Epithelial cell of prostate (primary cell): ENCODE measurements at places on chromosomes 7 and 10.

GRCh38 chr7:157279741-157280215, 57.0 kb upstream of the DNAJB6 start:
- no peak for DNase-seq

GRCh38 chr10:133050371-133050770, 37.4 kb upstream of the ADGRA1 start:
- no peak for DNase-seq

DNA sequence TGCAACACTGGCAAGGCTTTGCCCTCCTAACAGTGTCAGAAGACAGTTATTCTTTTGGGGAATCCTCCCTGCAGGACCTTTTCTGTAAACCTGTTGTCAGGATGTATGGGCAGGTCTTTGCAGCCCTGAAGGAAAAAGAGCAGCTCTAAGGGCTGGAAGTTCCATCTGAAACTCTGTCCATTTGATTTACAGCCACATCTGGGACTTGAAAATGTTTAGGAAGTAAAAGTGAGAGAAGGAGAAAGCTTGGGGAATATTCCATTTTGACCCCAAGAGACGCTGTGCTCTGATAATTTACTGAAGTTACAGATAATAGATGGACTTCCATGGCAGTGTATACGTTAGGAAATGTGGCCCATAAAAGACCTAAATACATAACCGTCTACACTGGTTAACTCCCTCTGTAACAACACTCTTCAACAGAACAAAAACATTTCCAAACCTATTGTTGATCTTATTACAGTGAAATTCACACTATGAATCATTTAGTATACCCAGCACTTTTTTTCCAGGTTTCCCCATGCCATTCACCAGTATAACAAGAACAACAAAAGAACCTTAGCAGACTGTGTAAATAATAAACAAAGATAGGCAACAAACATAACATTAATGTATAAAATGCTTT, 89.1 kb downstream of the KIAA1549 start:
- no peak for DNase-seq

DNA sequence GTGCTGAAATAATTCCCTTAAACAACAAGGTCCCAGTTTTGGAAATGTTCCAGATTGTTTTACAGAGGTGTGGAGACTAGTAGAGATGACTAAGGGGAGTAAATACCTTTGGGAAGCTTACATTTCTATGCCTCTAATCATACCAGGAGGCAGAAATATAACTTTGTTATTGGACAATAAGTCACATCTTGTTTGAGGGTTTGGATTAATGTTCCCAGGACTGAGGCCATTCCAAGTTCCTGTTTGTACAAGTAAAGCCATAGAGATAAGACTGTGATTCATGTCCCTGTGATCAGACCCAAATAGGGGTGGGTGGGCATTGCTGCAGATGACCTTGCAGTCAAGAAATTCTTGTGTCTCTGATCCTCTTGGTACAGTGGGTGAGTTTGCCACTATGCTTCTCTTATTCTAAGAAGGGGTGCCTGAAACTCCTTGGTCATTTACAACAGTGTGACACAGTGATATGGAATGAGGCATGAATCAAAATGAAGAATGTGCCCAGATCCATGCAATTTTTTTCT, 508.3 kb downstream of the SORCS3 start:
- DNase-seq, result peak; percentile 26

DNA sequence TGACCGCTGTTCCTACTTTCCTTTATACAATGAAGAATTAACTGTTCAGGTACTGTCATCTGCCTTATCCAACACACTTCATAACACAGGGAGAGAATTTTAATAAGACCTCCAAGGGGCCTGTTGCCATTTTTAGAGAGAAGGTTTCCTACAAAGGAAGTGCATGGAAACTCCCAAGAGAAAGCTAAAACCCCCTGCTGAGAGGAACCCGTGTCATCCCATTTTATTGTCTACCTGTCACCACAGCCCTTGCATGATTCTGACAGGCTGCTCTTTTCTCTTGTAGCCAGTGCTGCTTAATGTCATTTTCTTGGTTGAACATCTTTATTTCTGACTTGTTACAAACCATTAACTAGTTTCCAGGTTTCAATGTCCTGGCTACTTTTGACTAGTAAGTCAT, 98.4 kb downstream of the SNX10 start:
- DNase-seq, result no peak

GRCh38 chr7:381211-382042, 91.5 kb downstream of the FOXL3 start:
- no peak for DNase-seq

DNA sequence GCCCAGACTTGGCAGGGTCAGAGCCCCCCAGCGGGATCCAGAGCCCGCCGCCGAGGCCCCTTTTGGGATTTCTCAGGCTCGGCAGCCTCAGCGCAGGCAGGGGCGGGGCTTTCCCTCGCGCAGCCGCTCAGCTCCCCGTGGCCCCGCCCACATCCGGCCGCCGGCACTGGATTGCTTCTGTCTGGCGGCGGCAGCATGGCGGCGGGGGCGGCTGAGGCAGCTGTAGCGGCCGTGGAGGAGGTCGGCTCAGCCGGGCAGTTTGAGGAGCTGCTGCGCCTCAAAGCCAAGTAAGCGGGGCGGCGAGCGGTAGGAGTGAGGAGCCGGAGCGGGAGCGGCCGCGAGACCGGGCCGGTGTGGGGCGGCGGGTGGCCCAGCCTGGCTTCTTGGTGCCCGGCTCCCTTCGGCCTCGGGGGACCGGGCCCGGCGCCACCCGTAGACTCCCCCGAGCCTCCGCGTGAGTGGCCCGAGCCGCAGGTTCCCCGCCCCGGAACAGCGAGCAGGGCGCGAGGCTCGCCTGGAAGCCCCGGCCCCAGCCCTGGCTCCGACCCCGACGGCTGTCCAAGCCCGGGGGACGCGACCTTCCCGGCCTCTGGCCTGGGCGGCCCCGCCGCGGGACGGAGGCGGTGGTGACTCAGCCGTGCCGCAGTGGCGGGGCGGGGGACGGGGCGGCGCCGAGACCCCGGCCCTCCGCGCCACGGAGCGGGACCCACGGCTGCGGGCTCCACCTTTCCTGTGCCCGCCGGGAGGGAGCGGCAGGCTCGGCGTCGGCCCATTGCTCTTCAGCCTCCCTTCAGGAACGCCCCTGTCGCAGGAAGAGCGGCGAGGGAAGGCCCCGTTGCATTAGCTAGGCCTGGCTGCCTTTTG, at the start of gene GLRX3:
GLRX3 (plus strand) TSS at position 166 of the 864 bp plus-strand sequence; CDS start at position 196, 30 bp downstream.
- peak; percentile 24 for DNase-seq

DNA sequence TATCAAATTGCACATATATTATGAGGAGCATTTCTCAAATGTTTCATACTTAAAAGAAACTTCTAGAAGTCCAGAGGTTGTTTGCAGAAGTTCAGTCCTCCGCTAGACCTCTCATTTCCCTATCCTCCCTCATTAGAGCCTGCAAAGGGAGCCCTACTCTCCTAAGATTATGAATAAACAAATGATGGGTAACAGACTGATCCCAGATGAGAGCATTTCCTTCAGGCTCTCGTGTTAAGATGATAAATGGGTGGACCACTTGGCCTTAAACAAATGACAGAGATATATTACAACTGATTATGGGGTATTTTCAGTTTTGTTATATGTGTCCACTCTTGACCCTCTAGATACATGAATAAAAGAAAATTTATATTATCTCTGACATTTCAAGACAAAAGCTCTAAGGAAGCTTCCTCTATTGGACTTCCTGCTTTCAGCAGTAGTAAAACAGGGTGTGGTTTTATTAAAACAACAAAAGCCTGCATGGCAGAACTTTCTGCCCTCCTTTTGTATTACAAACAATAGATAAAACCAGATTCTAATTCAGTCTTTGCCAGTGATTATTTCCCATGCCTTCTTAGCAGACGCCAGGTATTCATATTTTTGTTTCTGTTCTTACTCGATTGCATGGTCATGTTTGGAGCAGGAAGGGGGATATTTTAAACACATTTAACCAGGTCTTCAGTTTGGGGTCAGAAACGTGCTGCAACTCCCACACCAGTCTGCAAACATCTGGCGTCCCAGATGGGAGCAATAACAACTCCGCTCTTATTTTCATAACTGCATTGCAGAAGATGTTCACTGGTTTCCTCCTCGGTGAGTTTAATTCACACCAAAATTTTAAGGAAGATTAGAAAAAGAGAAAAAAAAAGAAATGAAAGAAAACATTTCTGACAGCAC, 52.4 kb upstream of the FAM204A start:
- no peak for DNase-seq

DNA sequence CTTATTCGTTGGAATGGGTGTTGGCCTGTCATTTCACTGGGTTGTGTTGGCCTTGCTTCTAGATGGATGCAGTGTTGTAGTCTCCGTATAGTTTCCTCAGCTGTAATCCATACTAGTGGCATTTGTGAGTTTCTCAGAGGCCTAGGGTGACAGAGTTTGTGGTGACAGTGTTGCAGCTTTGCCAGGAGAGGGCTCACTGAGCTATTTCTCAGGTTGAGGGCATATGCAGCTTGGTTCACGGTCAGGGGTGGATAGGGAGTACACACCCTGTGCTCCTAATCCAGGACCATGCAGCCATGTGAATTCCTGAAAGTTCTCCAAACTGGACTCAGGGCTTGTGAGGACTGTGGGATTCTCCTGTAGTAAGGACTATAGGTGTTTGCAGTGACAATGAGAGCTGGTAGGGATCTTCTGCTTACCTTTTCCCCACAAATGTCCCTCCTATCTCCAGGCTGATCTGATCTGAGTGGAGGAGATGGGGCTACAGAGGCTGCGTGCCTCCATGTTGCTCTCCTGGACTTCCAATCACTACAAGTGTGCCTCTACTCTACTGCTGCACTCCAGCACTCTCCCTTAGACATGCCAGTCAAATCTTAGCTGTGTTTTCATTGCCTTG, 229.0 kb downstream of the STK31 start:
- no peak for DNase-seq

DNA sequence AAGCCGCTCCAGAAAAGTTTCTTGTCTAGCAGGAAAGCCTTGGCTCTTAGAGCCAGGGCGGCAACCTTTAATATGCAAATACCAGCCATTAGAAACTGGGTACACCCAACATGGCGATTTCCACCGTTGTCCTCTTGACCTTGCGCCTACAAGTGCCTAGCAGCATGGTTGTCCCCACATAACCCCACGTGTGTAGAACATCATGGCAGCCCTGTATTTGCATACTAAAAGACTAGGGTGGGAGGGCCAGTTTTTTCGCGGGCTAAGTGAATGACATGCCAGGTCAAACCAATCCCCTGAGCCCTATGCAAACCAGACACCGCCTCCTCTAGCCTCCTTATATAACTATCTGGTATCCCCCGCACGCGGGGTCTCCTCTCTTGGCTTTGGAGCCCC, 58.4 kb upstream of the FZD8 start:
- no peak for DNase-seq

GRCh38 chr10:79410315-79411094, 34.9 kb downstream of the ZCCHC24 start:
- no peak for DNase-seq

GRCh38 chr10:93074597-93075368, 1.1 kb downstream of the CYP26A1 start:
- no peak for DNase-seq

DNA sequence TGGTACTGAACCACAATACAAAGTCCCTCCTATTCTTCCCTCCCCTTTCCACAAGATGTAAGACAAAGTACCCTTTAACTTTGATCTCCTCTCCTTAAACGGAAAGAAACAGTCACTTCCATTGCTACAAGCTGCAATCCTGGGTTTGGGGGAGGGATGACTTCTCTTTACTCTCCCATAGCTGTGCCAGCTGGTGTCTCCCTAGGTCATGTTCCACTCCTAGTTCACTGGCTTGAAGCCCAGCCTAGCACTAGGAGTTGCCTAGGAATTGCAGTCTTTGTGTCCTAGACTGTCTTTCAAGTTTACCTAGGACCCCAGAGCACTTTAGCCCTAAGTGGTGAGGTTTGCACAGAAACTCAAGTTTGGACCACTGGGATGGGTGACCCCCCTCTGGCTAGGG, 311.1 kb downstream of the HPSE2 start:
- DNase-seq, result no peak

DNA sequence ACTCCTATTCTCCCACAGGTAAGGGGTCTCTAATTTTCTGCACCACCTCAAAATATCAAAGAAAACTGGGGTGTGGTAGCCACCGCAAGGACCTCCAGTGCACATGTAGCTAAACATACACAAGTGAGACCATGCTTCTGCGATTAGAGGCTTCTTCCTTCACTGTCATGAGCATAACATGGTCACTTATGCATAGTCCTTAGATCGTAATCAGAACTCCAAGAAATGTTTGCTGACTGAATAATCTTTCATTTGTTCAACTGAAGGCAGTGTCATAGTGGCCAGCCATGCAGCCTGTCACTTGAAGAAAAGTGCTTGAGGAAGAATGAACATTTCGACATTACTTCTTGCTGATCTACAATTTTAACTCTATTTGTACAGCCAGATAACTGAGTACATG, 14.6 kb downstream of the TWIST1 start:
- no peak for DNase-seq

DNA sequence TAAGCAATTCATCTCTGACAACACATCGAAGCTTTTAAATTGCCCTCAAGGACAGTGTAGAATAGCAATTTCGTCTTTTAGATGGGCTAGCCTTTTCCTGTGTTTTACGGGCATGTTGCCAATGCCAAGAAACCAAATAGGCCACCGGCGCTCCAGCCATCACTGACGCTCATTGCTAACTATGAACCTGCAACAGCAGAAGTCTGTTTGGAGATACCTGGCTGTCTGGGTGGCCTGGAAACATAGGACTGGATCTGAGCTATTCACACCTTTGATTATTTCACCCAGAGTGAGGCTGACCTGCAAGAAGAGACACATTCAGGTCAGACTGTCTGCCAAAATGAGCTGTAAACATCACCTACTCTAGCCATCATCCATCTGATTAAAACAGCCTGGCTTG, 12.0 kb downstream of the KPNA7 start:
- no peak for DNase-seq

GRCh38 chr10:29316308-29317026, 27.6 kb downstream of the LYZL1 start:
- DNase-seq, result no peak

DNA sequence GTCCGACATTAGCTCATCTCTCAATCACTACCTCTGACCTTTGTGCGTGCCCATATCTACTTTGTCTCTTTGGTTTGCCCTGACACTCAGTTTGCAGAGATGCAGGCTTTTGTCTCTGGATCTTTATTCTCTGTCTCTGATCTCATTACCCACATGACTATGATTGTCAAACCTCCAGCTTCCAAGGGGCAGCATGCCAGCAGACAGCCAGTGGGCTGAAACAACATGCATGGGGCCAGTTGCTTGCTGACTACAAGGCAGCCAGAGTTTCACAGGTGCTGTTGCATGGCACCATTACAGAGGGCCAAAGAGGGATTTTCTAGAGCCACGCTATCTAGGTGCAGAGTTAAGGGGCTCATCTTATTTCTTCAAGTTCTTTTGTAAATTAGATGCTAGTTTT, 146.2 kb downstream of the SPAG6 start:
- DNase-seq, result no peak

- no peak for DNase-seq
These were observed 16.4 kb downstream of the IFIT3 start for GRCh38 chr10:89344156-89344555.

GRCh38 chr7:77537136-77537777, at the start of gene PTPN12:
Gene PTPN12 (plus strand): TSS chr7:77537295. CDS start chr7:77537547, 252 bp downstream.
- DNase-seq, result no peak

DNA sequence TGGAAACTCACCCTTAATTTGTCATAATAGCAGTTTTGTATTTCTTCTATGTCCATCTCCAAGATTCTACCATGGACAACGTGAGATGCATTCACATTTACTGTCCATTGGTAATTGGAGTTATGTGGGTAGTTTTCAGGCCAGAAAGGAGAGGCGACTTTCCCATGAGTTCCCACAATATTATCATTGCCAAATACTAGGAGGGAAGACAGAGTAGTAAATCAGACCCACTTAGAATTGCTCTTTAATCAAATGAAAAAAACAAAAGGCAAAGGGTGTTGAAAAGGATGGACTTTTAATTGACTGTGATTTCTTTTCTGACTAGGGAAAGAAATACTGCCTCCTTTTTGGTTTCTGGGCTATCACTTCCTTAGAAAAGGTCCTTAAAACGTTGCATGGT, 121.7 kb upstream of the RSU1 start:
- no peak for DNase-seq
